ENCODE measurements at places on chromosomes 6 and 20.

GRCh38 chr20:40930561-40930960 is 98.1 kb upstream of the TOP1 start:
- DNase-seq = no peak

- DNase-seq = no peak
Measured at GRCh38 chr6:18586133-18586532, 199.0 kb downstream of the RNF144B start.

GRCh38 chr6:143941852-143942627 is 66.0 kb downstream of the PLAGL1 start:
- peak; percentile 55 for DNase-seq

DNA sequence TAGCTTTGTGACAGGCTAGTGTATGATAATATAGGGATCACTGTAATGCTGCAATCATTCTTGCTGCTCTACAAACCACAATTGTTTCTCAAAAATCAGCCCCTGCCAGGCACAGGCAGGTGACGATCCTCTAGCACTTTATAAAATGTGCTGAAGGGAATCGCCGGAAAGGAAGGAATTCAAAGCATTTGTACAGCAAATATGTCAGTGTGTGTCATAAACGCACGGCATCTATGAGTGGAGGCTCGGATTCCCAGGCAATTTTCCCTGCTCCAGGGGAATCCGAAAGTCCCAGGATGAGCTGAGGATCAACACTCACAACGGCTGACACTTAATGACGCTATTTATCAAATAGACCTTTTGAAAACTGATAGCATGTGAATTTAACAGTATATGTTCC is 1.4 kb downstream of the PHACTR1 start:
- no peak for DNase-seq

- no peak for DNase-seq
Measured at GRCh38 chr6:33211666-33212422, 3.5 kb downstream of the RING1 start.

DNA sequence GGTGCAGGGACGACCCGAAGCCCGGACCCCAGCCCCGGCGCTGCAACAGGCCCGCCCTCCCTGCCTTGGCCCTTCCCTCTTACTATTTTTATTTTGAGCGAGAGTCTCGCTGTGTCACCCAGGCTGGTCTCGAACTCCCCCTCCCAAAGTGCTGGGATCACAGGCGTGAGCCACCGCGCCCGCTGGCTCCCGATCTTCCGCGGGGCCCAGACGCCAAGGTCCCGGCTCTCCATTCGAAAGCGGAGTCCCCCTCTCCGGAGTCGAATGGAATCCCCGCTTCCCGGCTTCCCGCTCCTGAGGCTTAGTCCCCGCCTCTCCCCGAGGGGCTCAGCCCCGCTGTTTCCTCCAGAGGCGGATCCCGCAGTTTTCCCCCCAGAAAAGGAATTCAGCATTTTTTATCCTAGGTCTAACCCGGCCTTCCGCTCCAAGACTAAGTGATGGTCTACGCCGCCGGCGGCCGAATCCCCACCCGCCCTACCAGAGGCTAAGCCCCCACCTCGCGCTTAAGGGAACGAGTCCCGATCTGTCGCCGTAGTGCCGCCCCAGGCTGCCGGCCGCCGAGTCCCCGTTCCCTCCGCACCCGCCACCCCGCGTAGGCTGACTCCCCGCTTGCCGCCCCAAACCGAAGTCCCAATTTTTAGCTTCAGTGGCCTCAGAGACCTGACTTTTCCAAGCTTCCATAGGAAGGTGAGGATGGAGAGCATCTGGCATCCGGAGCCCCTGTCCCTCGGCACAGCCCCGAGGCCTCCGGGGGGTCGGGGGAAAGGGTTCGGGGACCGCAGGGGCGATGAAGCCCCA is 11.5 kb upstream of the TMC2 start:
- DNase-seq = peak; percentile 34

DNA sequence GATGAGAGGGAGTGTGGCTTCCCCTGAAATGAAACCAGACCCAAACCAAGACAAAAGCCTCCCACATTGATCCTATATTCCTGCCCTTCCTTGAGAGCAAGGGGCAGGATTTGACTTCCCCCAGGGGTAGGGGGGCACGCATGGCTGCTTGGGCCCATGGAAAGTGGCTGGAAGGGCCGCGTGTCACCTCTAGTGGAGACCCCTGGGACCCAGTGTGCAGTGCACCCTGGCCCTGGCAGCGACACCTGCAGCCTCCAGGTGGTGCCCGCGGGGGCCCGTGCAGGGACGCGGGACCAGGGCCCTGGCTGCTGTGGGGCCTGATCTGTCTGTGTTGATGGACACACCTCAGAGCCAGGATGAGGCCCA is 18.0 kb upstream of the SLCO4A1 start:
- no peak for DNase-seq

GRCh38 chr6:35071347-35071994 is 69.7 kb downstream of the TCP11 start:
- DNase-seq = no peak

- no peak for DNase-seq
Measured at GRCh38 chr6:19472850-19473249, 364.3 kb upstream of the ID4 start.

DNA sequence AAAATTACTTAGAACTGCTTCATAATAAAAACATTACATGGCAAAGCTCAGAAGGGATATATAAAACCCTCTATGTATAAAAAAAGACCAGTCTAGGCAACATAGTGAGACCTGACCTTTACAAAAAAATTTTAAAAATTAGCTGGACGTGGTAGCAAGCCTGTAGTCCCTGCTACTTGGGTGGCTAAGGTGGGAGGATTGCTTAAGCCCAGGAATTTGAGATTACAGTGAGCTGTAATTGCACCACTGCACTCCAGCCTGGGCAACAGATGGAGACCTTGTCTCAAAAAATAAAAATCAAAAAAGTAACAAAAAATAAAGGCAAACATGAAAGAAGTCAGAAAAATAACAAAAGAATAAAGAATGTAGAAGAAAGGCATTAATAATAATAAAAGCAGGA is 21.5 kb upstream of the TPD52L1 start:
- DNase-seq = no peak

- no peak for DNase-seq
Measured at GRCh38 chr6:169428532-169428931, 174.9 kb upstream of the THBS2 start.

DNA sequence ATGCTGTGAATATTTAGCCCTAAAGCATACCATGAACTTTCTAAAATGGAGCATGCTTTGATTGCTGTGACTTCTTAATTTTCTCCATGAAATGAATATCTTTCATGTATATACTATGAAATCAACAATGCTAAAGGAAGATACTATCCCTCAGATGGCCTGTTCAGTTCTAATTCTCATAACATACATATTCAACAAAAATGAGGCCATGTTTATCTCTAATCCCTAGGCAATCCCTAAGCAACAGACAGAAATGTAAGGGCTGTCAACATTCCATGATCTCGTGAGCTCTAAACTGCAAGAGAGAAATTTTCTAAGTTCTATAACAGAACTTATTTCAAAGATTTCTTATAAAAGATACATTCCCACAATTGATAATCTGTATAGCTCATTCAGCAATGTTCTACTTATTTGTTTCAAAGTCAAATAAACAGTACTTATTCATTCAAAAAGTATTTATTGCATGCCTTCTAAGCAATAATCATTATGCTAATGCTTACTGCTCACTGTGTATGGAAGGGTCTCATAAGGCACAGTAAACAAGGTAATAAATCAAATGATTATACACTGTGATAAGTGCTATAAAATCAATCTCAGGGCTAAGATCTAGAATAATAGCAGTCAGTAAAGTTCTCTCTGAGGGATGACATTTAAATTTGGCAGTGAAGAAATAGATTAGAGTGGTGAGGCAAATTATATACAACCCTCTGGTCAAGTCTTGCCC is 492.9 kb downstream of the PHF3 start:
- DNase-seq = no peak

GRCh38 chr6:21375151-21376116 is 218.1 kb upstream of the SOX4 start:
- DNase-seq = no peak

GRCh38 chr20:61719691-61720347 is 345.9 kb downstream of the TAF4 start:
- DNase-seq = peak; percentile 33

DNA sequence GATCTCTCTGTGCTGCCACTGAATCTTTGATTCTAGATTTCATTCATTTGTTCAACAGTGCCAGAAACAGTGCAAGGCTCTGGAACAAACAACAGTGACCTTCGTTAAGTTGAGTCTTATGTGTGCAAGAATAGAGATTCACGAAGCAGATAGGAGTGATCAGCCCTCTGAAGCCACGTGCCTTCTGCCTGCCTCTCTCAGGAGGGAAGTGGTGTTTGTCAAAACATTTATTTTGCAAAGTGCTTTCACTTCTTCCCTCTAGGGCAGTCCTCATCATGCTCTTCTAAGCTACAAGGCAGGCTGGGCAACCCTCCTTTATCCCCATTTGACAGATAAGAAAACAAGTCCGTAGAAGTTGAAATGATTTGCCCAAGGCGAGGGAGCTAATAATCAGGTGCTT is 204.3 kb downstream of the TFAP2C start:
- no peak for DNase-seq

- DNase-seq = no peak
Measured at GRCh38 chr6:16124198-16125180, 4.4 kb upstream of the MYLIP start.

GRCh38 chr6:130923350-130923749 is 96.1 kb downstream of the SMLR1 start:
- DNase-seq = no peak

GRCh38 chr20:8867038-8867740 is 201.7 kb upstream of the PLCB4 start:
- DNase-seq = no peak

DNA sequence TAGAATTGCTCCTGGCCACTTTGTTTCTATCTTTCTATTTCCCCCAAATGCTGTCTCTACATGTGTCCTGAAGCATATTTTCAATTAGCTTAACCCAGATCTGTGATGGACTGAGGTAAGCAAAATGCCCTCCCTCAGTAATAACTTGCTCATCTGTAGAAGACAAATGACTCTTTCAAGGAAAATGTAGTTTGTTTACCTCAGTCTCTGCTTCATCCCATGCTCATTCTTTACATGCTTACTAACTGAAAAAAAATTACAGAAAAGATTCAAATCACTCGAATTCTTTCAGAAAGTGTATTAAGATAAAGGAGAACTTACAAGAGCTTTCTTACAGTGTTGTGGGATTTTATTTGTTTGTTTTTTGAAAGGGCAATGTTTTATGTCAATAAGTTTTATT is 531.1 kb downstream of the LMBRD1 start:
- no peak for DNase-seq

DNA sequence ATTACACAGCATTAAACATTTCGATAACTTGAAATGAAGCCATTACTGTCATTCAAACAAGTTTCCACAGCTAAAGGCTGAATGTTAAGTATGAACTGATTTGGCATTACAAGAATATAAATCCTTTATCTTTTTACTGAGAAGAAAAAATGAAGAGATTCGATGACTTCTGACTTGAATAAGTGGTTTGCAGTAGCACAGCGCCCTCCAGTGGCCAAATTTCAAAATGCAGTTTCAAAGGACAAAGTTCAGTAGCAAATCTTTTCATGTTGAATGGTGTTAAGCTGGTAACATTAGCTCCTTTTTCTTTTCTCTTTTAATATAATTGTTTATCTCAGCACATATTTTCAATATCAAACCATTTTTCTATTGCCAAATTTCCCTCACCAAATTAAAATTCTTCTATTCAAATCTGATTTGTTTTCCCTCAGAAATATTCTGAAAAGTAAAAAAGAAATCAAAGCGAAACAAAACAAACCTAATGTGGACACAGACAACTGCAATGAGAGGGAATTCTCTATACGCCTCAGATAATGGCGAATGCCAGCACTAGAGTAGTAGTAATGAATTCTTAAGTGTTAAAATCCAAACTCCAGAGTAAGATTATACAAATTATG is 145.7 kb downstream of the BTBD9 start:
- peak; percentile 81 for DNase-seq

DNA sequence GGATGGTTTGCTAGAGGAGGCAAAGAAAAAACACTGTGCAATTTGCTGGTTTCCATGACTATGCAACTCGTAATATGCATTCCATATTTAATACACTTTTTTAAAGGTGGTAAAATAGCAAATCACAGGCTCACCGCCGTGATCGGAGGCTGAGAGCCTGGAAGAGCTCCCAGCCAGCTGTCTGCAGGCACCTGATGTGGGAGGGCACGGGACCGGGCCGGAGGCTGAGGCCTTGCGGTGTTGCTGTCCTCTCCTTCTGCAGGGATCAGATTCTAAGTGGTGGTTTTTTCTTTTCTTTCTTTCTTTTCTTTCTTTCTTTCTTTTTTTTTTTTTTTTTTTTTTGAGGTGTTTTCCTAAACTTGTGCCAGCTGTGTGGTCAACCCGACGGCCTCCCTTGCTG is 282.3 kb downstream of the CDH4 start:
- no peak for DNase-seq

DNA sequence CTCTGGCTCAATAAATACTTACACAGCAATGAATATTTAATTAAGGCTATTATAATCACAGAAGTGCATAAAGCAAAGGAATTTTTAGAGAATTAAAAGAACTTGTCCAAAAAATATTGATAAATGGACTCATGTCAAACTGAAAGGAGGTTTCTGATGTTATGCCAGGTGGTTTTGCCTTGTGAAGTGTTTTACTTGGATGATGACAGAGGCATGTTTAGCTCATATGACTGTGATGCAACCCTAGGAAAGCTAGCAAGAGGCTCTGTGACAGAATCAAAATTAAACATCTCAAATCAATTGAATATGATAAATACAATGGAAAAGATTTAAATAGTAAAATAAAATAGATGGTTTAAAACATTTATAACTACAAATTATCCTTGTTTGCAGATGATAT is 137.3 kb downstream of the TMEM200A start:
- DNase-seq = no peak

DNA sequence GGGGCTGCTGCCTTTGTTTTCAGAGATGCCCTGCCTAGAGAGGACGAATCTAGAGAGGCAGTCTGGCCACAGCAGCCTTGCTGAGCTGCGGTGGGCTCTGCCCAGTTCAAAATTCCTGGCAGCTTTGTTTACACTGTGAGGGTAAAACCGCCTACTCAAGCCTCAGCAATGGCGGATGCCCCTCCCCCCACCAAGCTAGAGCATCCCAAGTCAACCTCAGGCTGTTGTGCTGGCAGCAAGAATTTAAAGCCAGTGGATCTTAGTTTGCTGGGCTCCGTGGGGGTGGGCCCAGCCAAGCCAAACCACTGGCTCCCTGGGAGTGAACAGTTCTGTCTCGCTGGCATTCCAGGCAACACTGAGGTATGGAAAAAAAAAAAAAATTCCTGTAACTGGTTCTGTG is 970.9 kb downstream of the TBC1D32 start:
- DNase-seq = no peak

GRCh38 chr6:163857421-163857820 is 442.9 kb downstream of the QKI start:
- DNase-seq = no peak

DNA sequence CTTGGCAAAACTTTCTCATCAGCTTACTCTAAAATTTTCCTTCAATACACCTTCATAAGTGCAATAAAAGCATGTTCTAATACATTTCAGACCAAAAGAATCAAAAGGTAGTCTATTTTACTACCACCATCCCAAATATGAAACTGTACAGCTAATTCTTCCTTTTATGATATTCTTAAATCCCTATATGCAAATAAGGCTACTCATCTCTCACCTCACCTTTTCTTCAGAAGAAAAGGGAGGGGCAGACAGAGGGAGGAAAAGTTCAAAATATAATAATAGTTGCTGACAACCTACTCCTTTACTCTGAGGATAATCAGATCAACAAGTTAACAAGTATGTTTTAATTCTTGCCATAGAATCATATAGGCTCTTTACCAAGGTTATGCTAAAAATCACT is 7.4 kb downstream of the C6orf120 start:
- no peak for DNase-seq

- peak; percentile 73 for DNase-seq
Measured at GRCh38 chr20:653110-653589, at the start of gene SRXN1. SRXN1 (minus strand) TSS chr20:653200; CDS start chr20:653185, 15 bp downstream.

- no peak for DNase-seq
Measured at GRCh38 chr20:36036688-36037087, 68.3 kb downstream of the CNBD2 start.

Measured in activated CD4-positive, alpha-beta T cell treated with anti-CD3 and anti-CD28 coated beads, Interleukin-2, amount 50 U/mL, for 1 hour (primary cell).